K562 (cell line): ENCODE measurements at places on chromosomes 1 and 21.

DNA sequence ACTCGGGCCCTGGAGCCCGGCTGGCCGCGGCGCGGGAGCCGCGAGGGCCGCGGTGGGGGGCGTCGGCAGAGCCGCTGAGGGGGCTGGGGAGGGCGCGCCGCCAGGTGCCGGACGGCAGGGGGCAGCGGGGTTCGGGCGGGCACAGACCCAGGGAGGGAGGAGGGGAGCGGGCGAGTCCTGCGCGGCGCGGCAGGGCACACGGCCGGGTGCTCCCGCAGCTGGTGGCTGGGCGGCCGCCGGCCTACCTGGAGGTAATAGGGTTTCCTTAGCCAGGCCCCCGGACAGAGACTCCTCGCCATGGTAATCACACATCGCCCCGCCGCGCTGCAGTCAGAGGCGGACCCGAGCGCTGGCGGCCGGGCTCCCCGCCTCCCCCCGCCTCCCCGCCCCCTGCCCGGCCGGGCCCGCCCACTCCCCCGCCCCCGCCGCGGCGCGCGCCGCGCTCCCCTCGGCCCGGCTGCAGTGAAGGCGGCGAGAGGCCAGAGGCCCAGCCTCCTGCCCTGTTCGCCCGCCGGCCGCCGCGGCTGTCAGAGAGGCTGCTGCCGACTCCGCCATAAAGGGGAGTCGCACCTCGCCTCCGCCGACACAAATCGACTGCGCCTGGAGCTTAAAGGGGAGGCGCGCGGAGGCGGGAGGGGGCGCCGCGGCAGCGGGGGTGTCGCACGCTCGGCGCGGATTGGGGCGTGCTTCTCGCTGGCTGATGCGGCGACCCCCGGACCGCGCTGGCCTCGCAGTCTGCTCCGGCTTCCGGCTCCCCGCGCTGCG is at the start of gene DIPK1A:
DIPK1A (minus strand) TSS at position 332 of the 765 bp plus-strand sequence; CDS start at position 299, 33 bp downstream.
- peak; percentile 75 for DNase-seq

DNA sequence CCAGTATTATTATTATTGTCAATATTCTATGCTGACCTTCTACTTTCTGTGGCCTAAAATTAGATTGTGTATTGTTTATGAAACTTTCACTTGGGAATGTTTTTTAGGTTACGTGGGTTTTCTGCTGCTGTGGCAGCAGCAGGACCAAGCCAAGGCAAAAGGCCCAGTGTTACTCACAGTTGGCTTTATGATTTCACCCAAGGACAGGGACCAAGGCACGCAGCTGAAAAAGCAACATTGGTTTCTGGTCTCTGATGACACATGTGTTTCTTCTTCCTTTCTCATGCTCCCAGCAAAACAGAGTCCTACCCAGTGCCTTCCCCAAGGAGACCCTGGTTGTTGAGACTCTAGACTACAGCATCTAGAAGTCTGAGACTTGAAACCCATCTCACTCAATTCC is 413.7 kb downstream of the SETD4 start:
- DNase-seq, result no peak

- no peak for DNase-seq
Measured at GRCh38 chr1:156436141-156437036, 64.2 kb downstream of the MEF2D start.

GRCh38 chr21:37263827-37264600 is 3.1 kb downstream of the VPS26C start:
- peak; percentile 40 for DNase-seq

DNA sequence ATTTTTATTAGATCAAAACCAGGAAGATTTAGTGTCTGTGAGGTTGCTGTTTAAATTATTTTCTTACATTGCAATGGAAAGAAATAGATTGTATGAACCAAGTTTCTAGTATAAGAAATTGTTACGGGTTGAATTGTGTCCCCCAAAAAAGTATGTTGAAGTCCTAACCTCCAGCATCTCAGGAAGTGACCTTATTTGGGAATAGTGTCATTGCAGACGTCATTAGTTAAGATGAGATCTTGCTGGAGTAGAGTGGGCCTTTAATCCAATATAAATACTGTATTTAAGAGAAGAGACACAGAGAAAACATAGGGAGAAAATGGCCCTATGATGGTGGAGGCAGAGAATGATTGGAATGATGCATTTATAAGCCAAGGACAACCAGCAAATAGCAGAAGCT is 188.7 kb upstream of the SAMSN1 start:
- no peak for DNase-seq

DNA sequence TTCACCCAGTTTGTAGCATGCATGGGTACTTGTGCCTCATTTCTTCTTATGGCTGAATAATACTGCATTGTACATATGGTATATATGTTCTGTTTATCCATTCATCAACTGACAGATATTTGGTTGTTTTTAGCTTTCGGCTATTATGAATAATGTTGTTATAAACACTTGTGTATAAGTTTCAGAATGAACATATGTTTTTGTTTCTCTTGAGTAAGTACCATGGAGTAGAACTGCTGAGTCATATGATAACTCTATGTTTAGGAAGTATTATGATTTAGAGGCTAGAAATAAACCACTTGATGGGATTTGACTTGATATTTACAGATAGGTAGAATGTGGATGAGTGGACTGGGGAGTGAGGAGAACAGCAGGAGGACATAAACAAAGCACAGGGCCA is 48.6 kb downstream of the WNT2B start:
- no peak for DNase-seq

- no peak for DNase-seq
Measured at GRCh38 chr1:19814244-19814661, 830 bp downstream of the RNF186 start.

- peak; percentile 32 for DNase-seq
Measured at GRCh38 chr1:167984886-167985489, 48.1 kb upstream of the MPC2 start.

DNA sequence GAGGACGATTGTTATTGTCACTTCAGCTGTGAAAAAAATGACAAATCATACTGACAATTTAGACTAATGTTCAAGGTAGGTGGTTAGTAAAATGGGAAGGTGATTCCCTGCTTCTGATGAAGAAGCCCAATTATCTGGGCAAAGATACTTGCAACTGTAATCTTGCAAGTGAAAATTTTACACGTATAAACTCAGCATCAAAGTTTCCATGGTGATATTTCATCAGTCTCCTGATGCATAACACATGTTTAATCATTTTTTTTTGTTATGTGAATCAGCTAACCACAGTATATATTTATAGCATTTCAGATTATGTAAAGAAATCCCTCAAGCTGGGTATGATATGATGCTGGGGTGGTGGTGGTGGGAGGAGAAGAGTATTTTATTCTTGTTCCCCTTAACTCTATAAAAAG is 16.4 kb upstream of the KCNK1 start:
- DNase-seq, result no peak

DNA sequence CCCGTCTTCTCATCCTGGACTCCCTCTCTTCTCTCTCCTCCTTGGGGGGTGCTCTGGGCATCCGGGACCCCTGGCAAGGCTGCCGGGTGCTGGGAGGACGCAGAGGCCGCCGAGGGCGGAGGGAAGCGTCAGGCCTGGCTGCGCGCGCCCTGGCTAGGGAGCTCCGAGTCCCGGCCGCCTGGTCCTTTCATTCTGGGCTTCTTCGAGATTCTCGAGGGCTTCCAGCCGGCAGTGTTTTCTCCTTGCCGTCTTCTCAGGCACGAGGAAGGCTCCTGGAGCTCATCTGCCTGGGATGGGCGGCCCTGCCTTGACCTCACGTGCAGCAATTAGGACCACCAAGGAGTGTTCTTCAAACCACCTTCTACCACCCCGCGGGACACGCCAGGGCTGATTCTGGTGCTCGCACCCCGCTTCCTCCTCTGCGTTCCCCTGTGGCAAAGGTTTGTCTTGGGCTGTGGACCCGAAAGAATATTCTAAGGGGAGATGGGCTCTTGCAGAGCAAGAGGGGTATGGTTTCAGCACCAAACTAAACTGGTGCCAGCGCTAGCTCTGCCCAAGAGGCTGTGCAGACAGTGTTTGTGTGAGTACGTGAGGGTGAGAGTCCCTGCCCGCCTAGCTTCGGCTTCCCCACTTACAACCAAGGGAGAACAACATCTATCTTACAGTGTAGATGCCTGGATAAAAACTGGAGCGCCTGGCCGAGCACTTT is 36.5 kb downstream of the PIK3CD start:
- peak; percentile 53 for DNase-seq

GRCh38 chr1:234617131-234617985 is 7.4 kb upstream of the IRF2BP2 start:
- DNase-seq, result no peak

DNA sequence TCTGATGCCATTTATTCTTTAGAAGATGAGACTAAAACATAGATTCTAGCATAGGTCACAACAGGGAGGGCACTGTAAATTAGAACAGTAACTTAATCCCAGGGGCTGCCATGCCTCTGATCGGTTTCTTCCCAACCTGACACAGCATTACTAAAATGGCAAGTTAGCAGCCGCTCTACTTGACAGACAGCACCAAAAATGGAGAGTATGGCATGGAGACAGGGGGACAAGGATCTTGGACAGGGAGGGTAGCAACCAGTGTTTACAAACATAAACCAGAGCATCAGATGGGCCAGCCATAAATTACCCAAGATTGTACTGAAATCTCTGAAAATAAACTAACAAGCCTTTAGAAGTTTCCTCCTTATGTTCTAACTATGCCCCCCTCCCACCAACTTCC is 5.9 kb downstream of the DUSP10 start:
- DNase-seq, result no peak

- DNase-seq, result no peak
Measured at GRCh38 chr1:206663362-206663761, 21.3 kb upstream of the MAPKAPK2 start.

- DNase-seq, result no peak
Measured at GRCh38 chr1:119829625-119830024, 18.4 kb upstream of the REG4 start.

GRCh38 chr1:67855961-67856360 is 22.7 kb upstream of the GNG12 start:
- no peak for DNase-seq

GRCh38 chr1:153792631-153793041 is 17.4 kb downstream of the SLC27A3 start:
- DNase-seq, result no peak

DNA sequence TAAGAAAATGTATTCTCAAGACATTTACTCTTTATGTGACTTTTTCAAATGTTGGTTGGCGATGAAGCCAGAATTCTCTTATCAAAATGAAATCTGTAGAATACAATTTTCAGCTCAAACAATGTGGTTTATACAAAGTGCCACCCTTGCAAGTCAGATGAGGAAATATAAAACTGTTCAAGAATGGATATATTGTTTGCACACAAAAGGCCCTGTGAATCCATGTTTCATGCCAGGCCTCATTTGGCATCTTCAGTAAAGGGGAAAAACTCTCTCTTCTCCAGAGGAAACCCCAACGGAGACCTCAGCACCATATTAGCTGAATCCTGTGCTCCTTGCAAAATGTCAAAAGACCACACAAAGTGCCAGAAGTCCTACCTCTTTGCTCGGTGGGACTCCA is 310.4 kb downstream of the RRAGC start:
- DNase-seq, result no peak

GRCh38 chr1:239212811-239213220 is 173.6 kb upstream of the CHRM3 start:
- no peak for DNase-seq

GRCh38 chr1:35437200-35437599 is 120.0 kb downstream of the KIAA0319L start:
- DNase-seq, result no peak

DNA sequence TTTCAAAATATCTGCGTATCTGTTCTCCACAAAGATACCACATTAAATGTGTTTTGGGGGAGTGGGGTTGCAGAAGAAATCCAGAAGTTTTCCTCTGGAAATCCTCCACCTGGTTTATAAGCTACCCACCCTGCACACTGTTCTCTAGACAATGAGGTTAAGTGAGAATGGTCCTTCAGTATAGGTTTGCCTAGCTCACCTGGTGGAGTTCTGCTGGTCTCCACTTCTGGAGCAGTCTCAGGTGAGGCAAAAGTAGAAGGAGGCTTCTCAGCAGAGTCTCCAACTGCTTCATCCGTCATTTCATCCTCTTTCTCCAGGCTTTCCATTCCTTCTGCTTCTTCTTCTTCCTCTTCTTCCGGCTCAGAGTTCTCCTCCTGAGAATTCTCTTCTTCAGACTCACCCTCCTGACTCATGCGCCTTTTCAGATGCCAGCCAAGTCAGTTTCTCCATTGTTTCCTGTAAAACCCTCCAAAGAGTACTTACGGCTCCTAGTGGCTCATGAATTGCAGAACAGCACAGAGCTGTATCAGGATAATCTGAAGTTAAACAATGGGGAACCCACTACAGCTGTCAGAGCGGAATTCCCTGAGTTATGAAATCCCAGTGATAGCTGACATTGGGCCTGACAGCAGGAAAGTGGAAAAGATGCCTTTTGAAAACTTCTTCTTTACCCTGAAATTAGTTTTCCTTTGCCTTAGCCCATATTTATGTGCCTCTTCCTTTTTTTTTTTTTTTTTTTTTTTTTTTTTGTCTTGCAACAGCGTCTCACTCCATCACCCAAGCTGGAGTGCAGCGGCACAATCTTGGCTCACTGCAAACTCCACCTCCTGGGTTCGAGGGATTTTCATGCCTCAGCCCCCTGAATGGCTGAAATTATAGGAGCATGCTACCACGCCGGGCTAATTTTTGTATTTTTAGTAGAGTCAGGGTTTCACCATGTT is 38.5 kb downstream of the MSTO1 start:
- no peak for DNase-seq

DNA sequence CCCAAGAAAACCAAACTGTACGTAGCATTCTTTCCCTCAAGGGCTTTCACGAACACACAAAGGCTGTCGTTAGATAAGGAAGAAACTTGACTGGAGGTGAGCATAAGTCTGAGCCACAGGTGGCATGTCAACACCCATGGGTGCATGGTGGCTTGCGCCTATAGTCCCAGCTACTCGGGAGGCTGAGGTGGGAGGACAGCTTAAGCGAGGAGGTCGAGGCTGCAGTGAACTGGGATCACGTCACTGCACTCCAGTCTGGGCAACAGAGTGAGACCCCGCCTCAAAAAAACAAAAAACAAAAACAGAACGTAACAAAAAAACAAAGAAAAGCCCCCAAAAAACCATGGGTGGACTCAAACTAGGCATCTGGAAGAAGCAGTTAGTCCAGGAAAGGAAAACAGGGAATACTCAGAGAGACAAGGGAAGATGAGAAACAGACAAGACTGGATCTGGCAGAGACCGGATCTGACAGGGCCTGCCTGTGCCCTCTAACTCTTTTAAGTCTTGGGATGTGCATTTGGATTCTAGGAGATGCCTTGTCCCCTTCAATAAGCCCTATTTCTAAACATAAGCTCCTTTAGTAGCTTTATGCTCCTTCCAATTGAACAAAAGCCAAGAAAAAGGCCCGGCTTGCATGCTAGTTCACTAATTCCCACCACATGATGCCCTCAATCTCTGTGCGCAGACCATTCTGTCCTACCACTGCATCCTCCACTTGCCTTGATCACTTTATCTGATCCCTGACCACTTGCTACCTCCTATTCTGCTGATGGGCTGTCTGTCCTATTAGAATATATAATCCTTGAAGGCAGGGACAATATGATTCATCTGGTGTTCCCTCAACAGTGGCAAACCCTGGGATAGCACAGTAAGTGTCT is 73.8 kb downstream of the APP start:
- no peak for DNase-seq

GRCh38 chr1:24463776-24464735 is 38.6 kb upstream of the RCAN3 start:
- DNase-seq, result no peak

DNA sequence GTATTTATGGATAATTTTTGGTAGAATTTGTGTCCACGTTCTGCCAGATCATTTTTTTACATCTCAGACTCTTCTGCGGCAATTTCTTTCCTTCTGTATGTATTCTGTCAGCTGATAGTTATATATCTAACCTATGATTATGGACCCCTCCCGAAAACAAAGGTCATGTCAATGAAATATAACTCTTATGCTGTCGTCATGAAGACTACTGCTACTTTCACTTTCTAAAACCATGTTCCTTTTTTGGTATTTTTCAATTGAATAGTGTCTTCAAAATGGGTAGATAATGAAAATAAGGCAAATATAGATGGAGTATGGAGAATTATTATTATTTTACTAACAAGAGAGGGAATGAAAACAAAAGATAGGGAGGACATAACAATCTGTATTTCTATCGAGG is 3.2 kb downstream of the ANGPTL1 start:
- no peak for DNase-seq
